NCI-H1436 treated with DMSO at 0.1 percent for 48 hours (cell line): ENCODE measurements at places on chromosomes 3 and 15.

DNA sequence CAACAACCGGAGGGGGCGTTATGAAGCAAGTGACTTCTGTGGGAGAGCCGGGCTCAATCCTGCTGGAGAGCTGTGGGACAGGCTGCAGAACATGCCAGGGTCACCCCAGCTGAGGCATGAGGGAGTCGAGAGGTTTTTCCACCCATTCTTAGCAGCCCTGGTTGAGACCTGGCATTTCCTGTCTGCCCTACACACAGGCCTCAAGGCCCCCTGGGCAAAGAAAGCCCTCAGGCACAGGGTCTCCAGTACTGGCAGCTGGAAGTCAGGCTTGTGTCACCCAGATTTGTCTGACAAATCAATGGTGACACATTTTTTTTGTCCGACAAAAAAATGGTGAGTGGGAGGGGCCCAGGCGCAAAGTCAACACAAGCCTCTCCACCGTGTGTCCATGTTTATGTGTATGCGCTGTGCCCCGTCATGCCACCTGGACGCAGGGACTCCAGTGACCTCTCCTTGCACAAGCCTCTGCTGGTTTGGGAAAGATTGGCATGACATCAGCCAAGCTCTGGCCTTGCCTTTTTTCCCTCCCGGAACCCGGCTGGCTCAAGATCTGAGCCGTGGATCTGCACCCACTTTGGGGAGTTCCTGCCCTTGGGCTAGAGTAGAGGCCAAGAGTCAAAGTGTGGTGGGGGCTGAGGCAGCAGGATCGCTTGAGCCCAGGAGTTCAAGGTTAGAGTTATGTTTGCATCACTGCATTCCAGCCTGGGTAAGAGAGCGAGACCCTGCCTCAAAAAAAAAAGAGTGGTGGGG is 20.8 kb upstream of the ALAS1 start:
- DNase-seq: no peak

GRCh38 chr15:39788108-39788507 is 5.5 kb upstream of the FSIP1 start:
- DNase-seq: no peak

DNA sequence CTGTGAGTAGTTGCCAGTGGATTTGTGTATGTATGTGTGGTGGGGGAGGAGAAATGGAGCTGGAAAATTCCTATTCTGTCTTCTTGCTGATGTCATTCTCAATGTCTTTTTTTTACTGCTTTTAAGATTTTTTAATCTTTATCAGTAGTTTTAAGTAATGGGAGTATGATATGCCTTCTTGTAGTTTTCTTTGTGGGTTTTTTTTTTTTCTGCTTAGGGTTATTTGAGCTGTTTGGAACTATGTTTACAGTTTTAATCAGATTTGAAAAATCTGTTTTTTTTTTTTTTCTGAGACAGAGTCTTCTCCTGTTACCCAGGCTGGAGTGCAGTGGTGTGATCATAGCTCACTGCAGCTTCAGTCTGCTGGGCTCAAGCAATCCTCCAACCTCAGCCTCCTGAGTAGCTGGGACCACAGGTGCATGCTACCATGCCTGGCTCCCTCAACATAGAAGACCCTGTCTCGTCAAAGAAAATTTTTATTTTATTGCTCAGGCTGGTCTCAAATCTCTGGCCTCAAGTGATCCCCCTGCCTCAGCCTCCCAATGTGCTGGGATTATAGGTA is 37.1 kb downstream of the RPL39L start:
- DNase-seq: no peak

DNA sequence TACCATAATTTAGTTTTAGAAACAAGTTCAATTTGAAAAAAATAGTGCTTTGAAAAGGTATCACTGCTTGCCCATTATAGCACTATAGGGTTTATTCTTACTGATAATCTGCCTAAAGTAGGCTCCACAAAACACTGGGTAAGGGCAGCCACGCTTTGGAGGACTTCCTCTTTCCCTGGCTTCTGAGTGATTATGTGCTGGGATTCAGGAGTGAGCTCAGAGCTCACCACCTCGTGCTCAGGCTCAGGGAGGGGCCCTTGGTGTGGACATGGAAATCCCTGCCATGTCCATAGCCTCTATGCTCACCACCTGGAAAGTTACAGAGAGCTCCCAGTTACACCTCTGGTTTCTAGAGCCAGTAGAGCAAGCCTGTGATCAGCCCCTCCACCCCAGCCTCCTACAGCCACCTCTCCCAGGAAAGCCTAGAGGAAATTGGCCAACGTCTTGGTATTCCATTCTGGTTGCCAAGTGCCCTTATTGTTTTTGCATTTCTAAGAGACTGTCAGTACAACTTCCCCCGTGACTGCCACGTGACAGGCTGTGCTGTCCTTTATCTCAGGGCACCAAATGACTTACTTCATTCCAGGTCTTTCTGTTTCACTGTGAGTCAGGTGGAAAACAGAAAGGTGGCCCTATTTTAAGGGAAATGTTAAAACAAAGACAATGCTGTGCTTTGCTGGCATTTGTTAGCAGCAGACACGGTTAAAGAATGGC is 316.0 kb downstream of the RORA start:
- DNase-seq: no peak

GRCh38 chr3:111668888-111669488 is 73.8 kb upstream of the ZBED2 start:
- peak; percentile 59 for DNase-seq
